ENCODE measurements at places on chromosomes 12 and 14. TPM values are rescaled to one million over a fixed set of nuclear protein-coding genes. Genes with fewer than 3 reads are reported as not detected.

The WIF1 gene
- not detected for total RNA-seq

The MYO1A gene
- not detected for total RNA-seq

The MYBPC1 gene
- total RNA-seq = not detected

The CAPZA3 gene
- not detected for total RNA-seq

The BDKRB2 gene
- 0.03 TPM for total RNA-seq

The LRP1 gene
- total RNA-seq = 58.6 TPM

The SSPN gene
- total RNA-seq = 4.0 TPM

The ZFHX2 gene
- 0.04 TPM for total RNA-seq

The ACVR1B gene
- 22.4 TPM for total RNA-seq

The NFATC4 gene
- total RNA-seq = 39.3 TPM

The GDF11 gene
- total RNA-seq = 10.5 TPM

The SLC35E3 gene
- 10.5 TPM for total RNA-seq

The SIVA1 gene
- total RNA-seq = 105 TPM

The PIWIL1 gene
- total RNA-seq = not detected

The STXBP6 gene
- total RNA-seq = 2.9 TPM
